Adrenal gland (tissue), 19 donors: ENCODE measurements at places on chromosomes 7 and 10.

DNA sequence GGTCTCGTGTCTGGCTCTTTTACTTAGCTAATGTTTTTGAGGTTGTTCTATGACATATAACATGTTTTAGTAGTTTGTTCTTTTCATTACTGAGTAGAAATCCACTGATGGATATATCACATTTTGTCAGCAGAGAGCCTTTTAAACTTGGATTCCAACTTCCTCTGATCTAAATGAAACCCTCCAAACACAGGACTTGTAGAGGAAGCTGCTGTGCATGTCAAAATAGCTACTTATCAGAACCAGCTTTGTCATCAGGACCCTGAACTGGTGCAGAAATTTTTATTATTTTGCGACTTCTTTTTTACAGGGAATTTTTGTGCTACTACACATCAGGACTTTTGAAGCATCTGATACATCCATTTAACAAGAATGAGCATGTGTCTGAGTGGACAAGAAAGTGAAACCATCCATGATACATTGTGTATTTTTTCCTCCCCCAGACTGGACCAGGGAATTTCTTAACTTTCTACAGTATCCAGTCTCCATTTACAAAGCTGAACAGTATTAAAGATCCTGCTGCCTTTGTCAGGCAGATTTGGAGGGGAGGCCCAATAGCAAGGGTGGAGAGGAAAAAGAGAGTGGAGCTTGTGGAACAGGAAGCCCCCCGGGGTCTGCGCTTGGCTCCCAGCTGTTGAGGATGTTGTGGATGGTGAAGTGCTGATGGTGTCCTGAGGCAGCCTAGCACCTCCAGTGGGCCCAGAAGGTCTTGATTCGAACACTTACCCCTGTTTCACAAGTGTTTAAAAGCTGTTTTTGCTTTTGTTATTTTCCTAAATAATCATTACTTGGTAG is 29.3 kb upstream of the MTPAP start:
- no peak for DNase-seq
- H3K27me3 ChIP-seq = no peaks in the 10 kb centered on the region
- no peaks in the 10 kb centered on the region for H3K36me3 ChIP-seq
- H3K4me3 ChIP-seq = no peak overlapping the region
- H3K27ac ChIP-seq = no peak overlapping the region
- H3K4me1 ChIP-seq = no peaks in the 10 kb centered on the region

GRCh38 chr7:24793982-24794648 is 36.9 kb upstream of the GSDME start:
- DNase-seq = no peak
- H3K36me3 ChIP-seq = no peaks in the 10 kb centered on the region
- no peak overlapping the region for H3K27ac ChIP-seq
- H3K4me1 ChIP-seq = no peaks in the 10 kb centered on the region
- H3K27me3 ChIP-seq = no peaks in the 10 kb centered on the region

GRCh38 chr7:74311305-74311744 is 22.1 kb downstream of the CLIP2 start:
- no peaks in the 10 kb centered on the region for H3K27me3 ChIP-seq
- no peak overlapping the region for H3K27ac ChIP-seq
- no peak overlapping the region for H3K4me3 ChIP-seq
- peaks cover 12% of the 10 kb centered on the region for H3K4me1 ChIP-seq
- no peaks in the 10 kb centered on the region for H3K36me3 ChIP-seq

DNA sequence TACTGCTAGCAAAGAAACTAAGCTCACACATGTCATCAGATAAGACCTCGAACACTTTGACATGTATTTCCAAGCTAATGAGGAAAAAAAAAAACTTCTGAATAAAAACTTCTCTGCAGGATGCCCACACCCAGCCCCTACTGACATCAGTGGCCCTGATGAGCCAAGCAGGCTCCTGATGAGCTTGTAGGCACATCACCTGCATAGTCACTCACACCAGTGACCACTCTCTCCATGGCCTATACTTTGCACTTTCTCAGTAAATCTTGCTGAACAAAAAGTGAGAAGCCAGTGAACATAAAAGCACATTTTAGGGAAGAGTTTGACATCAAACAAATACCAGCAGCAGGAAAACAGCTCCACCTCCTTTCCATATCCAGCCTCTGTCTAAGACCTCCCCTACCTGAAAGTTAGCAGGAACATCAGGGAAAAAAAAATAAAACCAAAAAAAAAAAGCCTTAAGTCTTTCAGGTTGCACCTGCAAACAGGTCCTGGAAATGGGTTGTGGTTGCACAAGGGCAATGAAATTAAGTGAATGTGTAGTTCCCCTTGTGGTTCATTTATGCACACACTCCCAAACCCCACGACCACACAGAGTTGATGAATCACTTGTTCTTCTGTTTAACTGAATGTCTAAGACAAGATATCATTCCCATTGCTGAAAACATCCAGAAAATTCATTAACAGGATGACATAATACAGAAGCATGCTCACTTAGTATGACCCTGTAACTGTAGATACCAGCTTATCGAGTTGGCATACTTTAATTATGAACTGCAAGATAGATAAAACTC is 205.2 kb upstream of the PDE1C start:
- H3K4me3 ChIP-seq = no peak overlapping the region
- no peaks in the 10 kb centered on the region for H3K36me3 ChIP-seq
- no peak for DNase-seq
- no peaks in the 10 kb centered on the region for H3K4me1 ChIP-seq
- no peaks in the 10 kb centered on the region for H3K27me3 ChIP-seq

- H3K27me3 ChIP-seq = no peaks in the 10 kb centered on the region
- no peaks in the 10 kb centered on the region for H3K4me1 ChIP-seq
- H3K36me3 ChIP-seq = peaks cover 10% of the 10 kb centered on the region
- H3K27ac ChIP-seq = no peak overlapping the region
- no peak overlapping the region for H3K4me3 ChIP-seq
Observed at GRCh38 chr7:2199528-2199927, 33.2 kb downstream of the MAD1L1 start.

- H3K4me1 ChIP-seq = no peaks in the 10 kb centered on the region
- H3K36me3 ChIP-seq = no peaks in the 10 kb centered on the region
- no peak overlapping the region for H3K27ac ChIP-seq
- no peak overlapping the region for H3K4me3 ChIP-seq
- no peaks in the 10 kb centered on the region for H3K27me3 ChIP-seq
- DNase-seq = no peak
Observed at GRCh38 chr7:151117565-151117964, 31.3 kb downstream of the AGAP3 start.

GRCh38 chr7:99837649-99838361 is 10.0 kb downstream of the CYP3A43 start:
- no peak overlapping the region for H3K27ac ChIP-seq
- peaks cover 11% of the 10 kb centered on the region for H3K4me1 ChIP-seq
- DNase-seq = no peak
- no peaks in the 10 kb centered on the region for H3K27me3 ChIP-seq
- H3K36me3 ChIP-seq = no peaks in the 10 kb centered on the region
- H3K4me3 ChIP-seq = no peak overlapping the region

DNA sequence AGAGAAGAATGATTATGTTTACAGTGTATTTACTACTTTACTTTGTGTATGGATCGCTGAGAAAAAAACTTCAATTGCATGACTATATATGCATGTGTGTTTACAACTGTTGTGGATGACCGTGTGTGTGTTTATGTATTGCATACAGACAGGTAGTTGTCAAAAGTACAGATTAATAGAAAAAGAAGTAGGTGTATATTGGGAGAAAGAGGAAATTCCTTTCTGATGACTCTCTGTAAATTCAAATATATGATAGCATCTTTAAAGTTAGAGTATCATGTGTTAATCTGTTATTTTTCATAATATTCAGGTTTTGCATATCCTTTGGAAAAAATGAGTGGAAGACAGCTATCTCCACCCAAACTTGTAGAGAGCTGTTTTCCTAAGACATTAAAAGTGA is 160.4 kb upstream of the AGR3 start:
- no peak overlapping the region for H3K27ac ChIP-seq
- no peaks in the 10 kb centered on the region for H3K27me3 ChIP-seq
- peaks cover 10% of the 10 kb centered on the region for H3K4me1 ChIP-seq
- no peaks in the 10 kb centered on the region for H3K36me3 ChIP-seq
- no peak overlapping the region for H3K4me3 ChIP-seq

- DNase-seq = no peak
- H3K4me3 ChIP-seq = no peak overlapping the region
- peaks cover 6% of the 10 kb centered on the region for H3K4me1 ChIP-seq
- no peaks in the 10 kb centered on the region for H3K27me3 ChIP-seq
Observed at GRCh38 chr10:60573336-60573735, 183.7 kb upstream of the ANK3 start.

DNA sequence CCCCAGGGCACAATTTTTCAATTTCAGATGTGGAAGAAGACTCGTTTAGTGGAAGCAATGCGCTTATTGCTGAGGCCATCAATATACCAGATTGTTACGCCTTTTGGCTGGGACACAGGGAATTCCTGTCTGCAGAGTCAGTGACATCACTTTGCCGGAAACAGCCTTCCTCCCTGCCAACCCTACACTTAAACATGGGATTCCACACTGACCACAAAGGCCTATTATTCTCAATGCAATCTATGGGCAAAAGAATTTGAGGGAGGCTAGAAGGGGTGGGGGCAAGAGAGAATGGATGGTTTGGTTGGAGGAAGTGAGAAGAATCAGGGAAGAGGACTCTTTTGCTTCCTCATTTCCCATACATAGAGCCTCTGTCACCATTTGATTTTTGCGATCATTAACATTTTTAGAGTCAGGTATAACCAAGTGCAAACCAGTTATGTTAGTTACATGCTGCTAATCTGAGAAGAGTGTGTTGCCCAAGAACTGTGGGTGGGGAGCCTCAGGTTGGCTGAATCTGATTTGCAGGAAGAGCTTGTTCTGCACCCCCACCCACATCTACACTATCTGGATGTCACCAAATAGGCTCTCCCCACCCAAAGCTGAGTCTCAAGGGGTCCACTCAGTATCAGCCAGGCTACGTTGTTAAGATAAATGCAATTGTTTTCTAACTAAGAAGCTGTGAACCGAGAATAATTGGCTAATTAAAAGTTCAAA is 58.2 kb downstream of the ENTPD1 start:
- H3K4me1 ChIP-seq = peaks cover 15% of the 10 kb centered on the region

- no peak overlapping the region for H3K27ac ChIP-seq
- H3K27me3 ChIP-seq = no peaks in the 10 kb centered on the region
- H3K4me3 ChIP-seq = no peak overlapping the region
- no peaks in the 10 kb centered on the region for H3K36me3 ChIP-seq
Observed at GRCh38 chr10:108184114-108184513, 1019.6 kb upstream of the SORCS1 start.

DNA sequence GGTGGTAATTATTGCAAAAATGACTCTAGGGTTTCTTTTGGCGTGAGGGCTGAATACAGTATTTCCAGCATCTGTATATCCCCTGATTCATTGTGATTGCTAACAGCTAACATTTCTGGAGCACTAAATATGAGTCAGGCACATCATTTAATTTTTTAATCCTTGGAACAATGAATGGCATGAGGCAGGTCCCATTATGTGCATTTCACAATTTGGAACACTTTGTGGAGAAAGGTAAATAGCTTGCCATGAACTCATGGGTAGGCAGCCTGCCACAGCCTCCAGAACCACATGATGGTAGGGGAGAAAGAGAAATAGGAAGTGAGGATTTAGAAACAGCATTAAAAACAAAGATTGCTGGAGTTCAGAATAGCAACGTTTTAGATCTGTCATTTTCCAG is 1.7 kb downstream of the NPTX2 start:
- peaks cover 15% of the 10 kb centered on the region for H3K4me1 ChIP-seq
- H3K36me3 ChIP-seq = no peaks in the 10 kb centered on the region
- H3K27me3 ChIP-seq = peaks cover 12% of the 10 kb centered on the region
- H3K4me3 ChIP-seq = no peak overlapping the region
- peak; percentile 13 for DNase-seq

- DNase-seq = no peak
- no peak overlapping the region for H3K4me3 ChIP-seq
- H3K27ac ChIP-seq = no peak overlapping the region
- no peaks in the 10 kb centered on the region for H3K36me3 ChIP-seq
Observed at GRCh38 chr7:148624735-148625134, 34.2 kb downstream of the C7orf33 start.

- no peaks in the 10 kb centered on the region for H3K36me3 ChIP-seq
- H3K4me1 ChIP-seq = peaks cover 14% of the 10 kb centered on the region
- H3K27me3 ChIP-seq = no peaks in the 10 kb centered on the region
- H3K4me3 ChIP-seq = no peak overlapping the region
- no peak overlapping the region for H3K27ac ChIP-seq
Observed at GRCh38 chr7:50771120-50772002, 11.3 kb downstream of the GRB10 start.

DNA sequence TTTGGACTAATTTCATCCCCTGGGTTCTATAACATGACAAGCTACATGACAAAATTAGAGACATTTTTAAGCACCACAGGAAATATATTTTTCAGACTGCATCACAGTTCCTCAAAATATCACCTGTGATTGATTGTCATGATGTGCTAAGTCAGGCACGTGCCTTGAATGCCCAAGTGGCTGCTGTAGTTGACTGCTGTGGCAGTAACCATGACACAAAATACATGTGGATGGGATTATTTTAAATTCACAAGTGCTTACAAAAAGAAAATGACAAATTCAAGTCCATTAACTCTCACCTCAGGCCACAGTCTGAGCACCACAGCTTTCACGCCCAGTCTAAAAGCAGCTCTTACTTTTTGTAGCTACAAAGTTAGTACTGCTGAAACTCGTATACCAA is 45.5 kb downstream of the TNPO3 start:
- no peaks in the 10 kb centered on the region for H3K36me3 ChIP-seq
- no peaks in the 10 kb centered on the region for H3K27me3 ChIP-seq
- peaks cover 2% of the 10 kb centered on the region for H3K4me1 ChIP-seq

GRCh38 chr10:35765066-35765527 is 123.0 kb upstream of the FZD8 start:
- no peaks in the 10 kb centered on the region for H3K4me1 ChIP-seq
- no peaks in the 10 kb centered on the region for H3K27me3 ChIP-seq
- no peak overlapping the region for H3K4me3 ChIP-seq
- no peak overlapping the region for H3K27ac ChIP-seq
- no peaks in the 10 kb centered on the region for H3K36me3 ChIP-seq

GRCh38 chr10:102752266-102752930 is 8.7 kb downstream of the WBP1L start:
- no peaks in the 10 kb centered on the region for H3K27me3 ChIP-seq
- H3K36me3 ChIP-seq = no peaks in the 10 kb centered on the region
- H3K4me1 ChIP-seq = peaks cover 41% of the 10 kb centered on the region

DNA sequence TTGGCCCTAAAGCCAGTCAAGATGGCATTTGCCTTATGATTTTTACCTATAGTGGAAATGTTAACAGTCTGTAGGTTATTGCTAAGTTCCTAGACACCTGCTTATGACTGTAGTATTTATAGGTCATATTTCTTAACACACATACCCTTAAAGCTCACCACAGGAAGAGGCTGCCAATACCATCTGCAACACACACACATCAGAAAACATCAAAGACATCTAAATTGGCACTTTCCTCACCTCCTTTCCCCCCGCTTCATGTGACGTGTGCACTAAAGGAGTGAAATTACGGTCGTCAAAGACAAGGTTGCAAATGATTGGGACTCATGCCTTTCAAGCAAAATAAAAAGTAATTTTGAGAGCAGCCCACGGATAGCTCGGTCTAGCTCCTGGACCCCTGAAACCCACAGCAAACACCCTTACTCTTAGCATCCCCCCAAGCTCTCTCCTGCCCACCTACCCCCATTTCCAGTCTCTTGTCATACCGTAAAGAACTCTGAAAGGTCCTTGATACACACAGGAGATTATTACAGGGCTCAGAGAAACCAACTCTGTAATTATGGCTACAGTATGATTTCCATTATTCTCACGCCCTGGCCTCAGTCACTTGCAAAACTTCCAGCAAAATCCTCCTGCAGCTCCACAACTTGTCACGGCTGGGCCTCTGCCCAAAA is 90.5 kb downstream of the PLXNA4 start:
- H3K4me1 ChIP-seq = no peaks in the 10 kb centered on the region
- no peaks in the 10 kb centered on the region for H3K27me3 ChIP-seq
- no peak overlapping the region for H3K27ac ChIP-seq
- peak; percentile 39 for DNase-seq
